Memory B cell (primary cell): ENCODE measurements at places on chromosomes 4 and X.

- peaks cover 6% of the 10 kb centered on the region for H3K36me3 ChIP-seq
- no peak overlapping the region for H3K27ac ChIP-seq
- H3K4me1 ChIP-seq = peaks cover 2% of the 10 kb centered on the region
- no peak for DNase-seq
These were observed 125.8 kb upstream of the STX18 start for GRCh38 chr4:4667622-4668081.

DNA sequence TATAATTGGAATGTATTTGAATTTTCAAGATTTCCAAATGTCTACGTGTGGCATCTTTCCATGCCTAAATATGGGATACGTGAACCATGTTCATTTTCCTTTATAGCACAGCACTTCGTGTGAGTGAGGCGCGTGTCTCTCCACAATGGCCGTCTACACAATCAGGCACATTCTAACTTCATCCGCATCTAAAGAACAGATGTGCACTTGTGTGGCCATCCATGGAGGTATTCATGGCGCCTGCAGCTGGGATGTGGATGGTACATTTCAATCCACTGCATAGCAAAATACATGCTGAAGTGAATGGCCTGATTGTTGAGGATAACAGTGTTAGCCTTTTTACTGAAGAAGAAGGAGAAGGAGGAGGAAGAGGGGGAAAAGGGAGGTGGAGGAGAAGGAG lies 34.5 kb upstream of the TRIM2 start:
- H3K4me1 ChIP-seq = no peaks in the 10 kb centered on the region
- no peak overlapping the region for H3K4me3 ChIP-seq
- H3K27ac ChIP-seq = no peak overlapping the region

DNA sequence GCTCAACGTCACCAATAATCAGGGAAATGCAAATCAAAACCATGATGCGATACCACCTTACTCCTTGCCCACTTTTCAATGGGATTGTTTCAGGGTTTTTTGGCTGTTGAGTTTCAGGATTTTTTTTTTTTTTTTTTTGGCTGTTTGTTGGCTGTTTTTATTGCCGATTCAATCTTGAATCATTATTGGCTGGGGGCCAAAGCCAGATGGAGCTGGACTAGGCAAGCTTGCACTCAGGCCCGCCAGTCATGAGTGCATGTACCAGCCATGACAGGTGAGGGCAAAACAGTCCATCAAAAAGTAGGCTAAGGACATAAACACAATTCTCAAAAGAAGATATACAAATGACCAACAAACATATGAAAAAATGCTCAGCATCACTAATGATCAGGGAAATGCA lies 13.3 kb downstream of the YIPF7 start:
- H3K4me3 ChIP-seq = no peak overlapping the region
- no peak overlapping the region for H3K27ac ChIP-seq
- peaks cover 1% of the 10 kb centered on the region for H3K27me3 ChIP-seq
- H3K36me3 ChIP-seq = peaks cover 2% of the 10 kb centered on the region

GRCh38 chrX:102767287-102767686 lies 46.7 kb downstream of the GPRASP3 start:
- H3K4me3 ChIP-seq = no peak overlapping the region
- H3K27me3 ChIP-seq = no peaks in the 10 kb centered on the region
- peak overlapping the region; percentile 83 for H3K27ac ChIP-seq
- peaks cover 2% of the 10 kb centered on the region for H3K36me3 ChIP-seq
- no peak for DNase-seq

DNA sequence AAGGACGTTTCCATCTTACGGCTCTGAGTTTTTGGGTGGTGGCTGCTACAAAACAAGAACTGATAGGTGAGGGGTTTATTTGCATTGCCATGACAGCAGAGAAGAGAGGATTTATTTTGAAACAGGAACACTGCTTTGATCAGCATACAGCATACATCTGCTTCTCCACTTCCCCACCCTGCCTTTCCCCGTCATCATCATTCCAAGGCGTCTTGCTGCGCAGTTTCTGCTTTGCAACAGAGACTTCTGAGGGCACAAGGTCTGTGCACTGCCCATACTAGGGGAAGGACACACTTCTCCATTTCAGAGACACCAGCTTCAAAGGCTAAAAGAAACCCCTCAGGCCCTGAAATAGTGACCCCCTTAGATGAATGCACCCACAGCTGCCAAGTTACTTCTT lies 19.1 kb downstream of the STARD8 start:
- H3K36me3 ChIP-seq = no peaks in the 10 kb centered on the region
- DNase-seq = no peak
- H3K4me1 ChIP-seq = no peaks in the 10 kb centered on the region
- no peak overlapping the region for H3K4me3 ChIP-seq
- H3K27ac ChIP-seq = no peak overlapping the region

- H3K4me3 ChIP-seq = no peak overlapping the region
- H3K36me3 ChIP-seq = no peaks in the 10 kb centered on the region
- no peaks in the 10 kb centered on the region for H3K27me3 ChIP-seq
- no peak overlapping the region for H3K27ac ChIP-seq
These were observed 441.9 kb downstream of the INPP4B start for GRCh38 chr4:142404191-142404611.
